ENCODE measurements at places on chromosomes 16 and 17. TPM values are rescaled to one million over a fixed set of nuclear protein-coding genes. Genes with fewer than 3 reads are reported as not detected.

GRCh38 chr17:48894886-48895285, 2.3 kb downstream of the ATP5MC1 start:
- no peak for DNase-seq
- no peaks in the 10 kb centered on the region for H3K36me3 ChIP-seq
- peak overlapping the region; percentile 96 for H3K27ac ChIP-seq
- no peaks in the 10 kb centered on the region for H3K27me3 ChIP-seq

GRCh38 chr16:84109598-84110335, 7.0 kb downstream of the MBTPS1 start:
- no peak overlapping the region for H3K27ac ChIP-seq
- no peak for DNase-seq
- no peak overlapping the region for H3K4me3 ChIP-seq
- H3K4me1 ChIP-seq: no peaks in the 10 kb centered on the region

DNA sequence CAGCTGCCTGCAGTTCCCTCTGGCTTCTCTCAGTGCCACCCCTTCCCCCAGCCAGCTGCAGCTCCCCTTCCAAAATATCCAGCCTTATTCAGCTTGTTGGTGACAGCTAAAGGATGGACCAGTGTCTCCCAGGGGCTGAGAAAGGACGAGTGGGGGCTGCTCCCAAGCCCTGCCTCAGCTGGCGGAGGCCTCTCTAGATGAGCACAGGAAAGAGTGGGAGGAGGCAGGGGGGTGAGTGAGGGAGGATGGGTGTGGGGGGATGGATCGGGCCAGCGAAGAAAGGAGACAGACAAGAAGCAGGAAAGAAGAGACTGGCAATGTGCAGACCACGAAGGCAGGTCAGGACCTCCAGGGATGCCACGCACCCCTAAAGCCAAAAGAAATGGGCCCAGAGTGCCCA, 17.5 kb downstream of the PIPOX start:
- no peak for DNase-seq
- H3K4me1 ChIP-seq: no peaks in the 10 kb centered on the region
- no peaks in the 10 kb centered on the region for H3K36me3 ChIP-seq
- no peak overlapping the region for H3K27ac ChIP-seq
- H3K27me3 ChIP-seq: no peaks in the 10 kb centered on the region

- no peaks in the 10 kb centered on the region for H3K36me3 ChIP-seq
- H3K4me3 ChIP-seq: no peak overlapping the region
- H3K27me3 ChIP-seq: no peaks in the 10 kb centered on the region
- H3K27ac ChIP-seq: no peak overlapping the region
These were observed 7.2 kb upstream of the SLC43A2 start for GRCh38 chr17:1635675-1636465.

GRCh38 chr17:60559995-60560859, 34.2 kb upstream of the APPBP2 start:
- H3K27ac ChIP-seq: no peak overlapping the region
- H3K36me3 ChIP-seq: no peaks in the 10 kb centered on the region
- no peaks in the 10 kb centered on the region for H3K4me1 ChIP-seq
- no peak overlapping the region for H3K4me3 ChIP-seq

Gene QPRT
- total RNA-seq: 40.4 TPM

DNA sequence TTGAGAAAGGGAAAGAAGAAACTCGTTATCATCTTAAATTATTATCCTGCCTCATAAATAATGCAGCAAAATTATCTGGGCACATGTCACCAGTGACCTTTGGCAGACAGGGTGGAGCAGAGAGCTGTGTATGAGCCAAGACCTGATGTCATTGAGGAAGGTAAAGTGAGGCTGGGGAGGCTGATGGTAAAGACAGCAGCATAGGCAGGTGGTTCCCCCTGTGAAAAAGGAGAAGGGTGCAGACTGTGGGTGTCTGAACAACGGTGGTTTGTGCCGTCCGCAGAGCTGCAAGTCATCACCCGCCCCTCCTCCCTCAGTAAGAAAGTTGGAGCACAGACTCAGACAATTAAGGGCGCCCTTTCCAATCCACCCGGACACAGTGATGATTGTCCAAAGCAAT, 30.8 kb upstream of the METTL16 start:
- H3K4me3 ChIP-seq: no peak overlapping the region
- DNase-seq: peak; percentile 81
- H3K27me3 ChIP-seq: no peaks in the 10 kb centered on the region
- peak overlapping the region; percentile 56 for H3K27ac ChIP-seq
- no peaks in the 10 kb centered on the region for H3K36me3 ChIP-seq
- peaks cover 32% of the 10 kb centered on the region for H3K4me1 ChIP-seq

Gene TMEM132E
- 0.13 TPM for total RNA-seq

Gene PLA2G10
- total RNA-seq: 6.7 TPM

Gene ZFP3
- 13.7 TPM for total RNA-seq

DNA sequence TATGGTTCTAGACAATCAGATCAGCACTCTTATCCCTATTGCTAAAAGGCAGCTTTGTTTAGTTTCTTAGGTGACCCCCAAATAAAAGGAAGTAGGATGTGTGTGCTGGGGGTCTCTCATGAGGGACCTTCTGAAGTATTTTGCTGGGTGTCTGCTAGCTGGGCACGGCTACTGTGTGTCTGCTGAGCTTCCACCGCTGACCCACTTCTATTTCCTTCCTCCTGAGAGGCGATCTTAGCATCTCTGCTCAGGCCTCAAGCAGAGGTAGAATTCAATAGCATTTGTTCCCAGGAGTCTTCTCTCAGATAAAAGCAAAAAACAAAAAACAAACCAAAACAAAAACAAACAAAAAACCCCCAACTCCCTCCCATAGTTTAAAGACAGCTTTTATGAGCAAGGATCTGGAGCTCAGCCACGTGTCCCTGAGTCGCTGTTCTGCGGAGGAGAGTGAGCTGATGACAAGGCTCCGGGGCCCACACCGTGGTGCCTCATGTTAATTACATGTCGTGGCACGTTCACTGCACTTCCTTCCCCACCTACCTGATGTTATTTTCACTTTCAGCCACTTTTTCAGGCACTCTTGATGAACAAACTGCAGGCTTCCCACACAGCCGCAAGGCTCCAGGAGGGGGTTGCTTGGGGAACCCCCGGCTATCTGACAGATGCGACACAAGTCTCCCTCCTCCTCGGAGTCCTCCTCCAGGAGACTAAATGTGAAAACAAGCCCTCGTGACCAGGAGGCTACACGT, 83.5 kb downstream of the MARCHF10 start:
- peak; percentile 74 for DNase-seq
- H3K27me3 ChIP-seq: no peaks in the 10 kb centered on the region
- no peaks in the 10 kb centered on the region for H3K36me3 ChIP-seq
- H3K4me1 ChIP-seq: no peaks in the 10 kb centered on the region

DNA sequence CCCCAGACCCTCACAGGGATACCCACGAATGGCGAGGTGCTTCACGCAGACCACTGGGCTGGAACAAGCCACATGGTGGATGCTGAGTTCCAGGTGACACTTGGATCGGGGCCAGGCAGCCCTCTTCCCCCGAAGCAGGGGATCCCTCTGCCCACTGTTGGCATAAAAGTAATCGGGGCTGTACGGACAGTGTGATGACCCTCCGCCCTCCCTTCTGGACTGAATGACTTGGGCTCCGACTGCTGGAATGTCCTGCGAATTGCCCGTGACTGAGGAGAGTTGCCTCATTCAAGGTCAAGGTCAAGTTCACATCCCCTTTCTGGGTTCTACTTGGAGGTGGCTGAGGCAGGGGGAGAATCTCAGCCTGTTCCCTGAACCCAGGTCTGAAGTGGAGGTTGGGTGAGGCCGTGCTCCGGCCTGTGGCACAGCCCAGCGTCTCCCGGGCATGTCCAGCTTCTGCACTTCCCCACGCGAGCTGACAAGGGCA, 28.5 kb upstream of the CREBBP start:
- no peak for DNase-seq
- H3K4me1 ChIP-seq: no peaks in the 10 kb centered on the region
- no peak overlapping the region for H3K27ac ChIP-seq

GRCh38 chr16:81638286-81638945, 140.7 kb upstream of the PLCG2 start:
- H3K27me3 ChIP-seq: no peaks in the 10 kb centered on the region
- DNase-seq: no peak
- H3K27ac ChIP-seq: no peak overlapping the region

DNA sequence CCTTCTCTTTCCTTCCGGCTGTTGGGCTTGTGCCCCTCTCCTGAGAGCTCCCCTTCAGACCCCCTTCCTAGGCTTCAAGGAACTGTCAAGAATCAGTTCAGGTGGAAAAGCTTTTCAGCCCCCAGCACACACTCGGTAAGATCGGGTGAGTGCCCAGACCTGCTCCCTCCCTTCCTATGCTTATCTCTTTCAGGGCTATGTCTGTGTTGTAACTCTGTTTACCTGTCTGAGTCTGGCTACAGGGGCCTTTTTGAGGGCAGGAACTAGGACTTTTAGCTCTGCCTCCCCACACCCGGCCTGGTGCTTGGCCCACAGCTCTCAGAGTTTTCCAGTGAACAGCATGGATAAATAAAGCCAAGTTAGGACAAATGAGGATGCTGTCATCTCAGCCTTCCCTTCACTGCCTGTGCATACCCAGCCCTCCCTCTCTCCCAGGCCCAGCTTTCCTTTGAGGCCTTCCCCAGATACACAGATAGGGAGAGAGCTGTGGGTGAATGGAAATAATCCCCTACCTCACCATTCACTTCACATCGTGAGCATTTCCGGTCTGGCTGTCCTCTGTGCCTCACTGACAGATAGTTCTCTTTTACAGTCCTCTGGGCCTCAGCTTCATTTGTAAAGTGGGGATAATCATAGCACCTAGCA, 5.7 kb upstream of the MRPS23 start:
- peaks cover under 1% of the 10 kb centered on the region for H3K4me1 ChIP-seq
- H3K4me3 ChIP-seq: no peak overlapping the region
- no peaks in the 10 kb centered on the region for H3K27me3 ChIP-seq

DNA sequence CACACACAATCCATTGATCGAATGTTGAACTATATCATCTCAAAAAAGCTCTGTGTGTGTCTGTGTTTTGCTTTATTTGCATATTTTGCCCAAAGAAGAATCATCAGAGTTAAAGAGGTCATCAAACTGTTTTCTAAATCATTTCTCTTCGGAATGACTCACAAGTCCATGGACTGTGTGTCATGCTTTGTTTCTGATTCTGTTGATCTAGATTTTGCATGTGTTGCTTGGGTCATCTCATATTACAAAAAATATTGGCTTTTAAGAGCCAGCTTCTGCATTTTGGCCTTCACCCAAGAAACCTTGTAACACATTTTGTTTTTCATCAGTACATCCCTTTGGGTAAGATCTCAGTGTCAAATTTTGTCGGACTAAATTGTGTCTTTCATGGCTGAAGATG, 471.2 kb upstream of the HSBP1 start:
- H3K4me1 ChIP-seq: no peaks in the 10 kb centered on the region
- DNase-seq: no peak
- no peak overlapping the region for H3K4me3 ChIP-seq

GRCh38 chr16:31505483-31505882, 2.7 kb downstream of the RUSF1 start:
- no peak for DNase-seq
- H3K27me3 ChIP-seq: no peaks in the 10 kb centered on the region
- H3K27ac ChIP-seq: no peak overlapping the region
- H3K4me3 ChIP-seq: no peak overlapping the region
- no peaks in the 10 kb centered on the region for H3K4me1 ChIP-seq

Gene ABCC11
- 0.66 TPM for total RNA-seq

Gene DNAAF1
- total RNA-seq: not detected

Data from Peyer's patch (tissue), 4 donors.